ENCODE measurements at places on chromosomes 7 and 10. TPM values are rescaled to one million over a fixed set of nuclear protein-coding genes. Genes with fewer than 3 reads are reported as not detected.

The STEAP2 gene
- total RNA-seq = 9.1 TPM

The FBXL13 gene
- total RNA-seq = 0.21 TPM

The JAKMIP3 gene
- not detected for total RNA-seq

The LOXL4 gene
- total RNA-seq = 0.42 TPM
